Left renal pelvis (tissue), 4 donors: ENCODE measurements at places on chromosomes 3 and 15.

DNA sequence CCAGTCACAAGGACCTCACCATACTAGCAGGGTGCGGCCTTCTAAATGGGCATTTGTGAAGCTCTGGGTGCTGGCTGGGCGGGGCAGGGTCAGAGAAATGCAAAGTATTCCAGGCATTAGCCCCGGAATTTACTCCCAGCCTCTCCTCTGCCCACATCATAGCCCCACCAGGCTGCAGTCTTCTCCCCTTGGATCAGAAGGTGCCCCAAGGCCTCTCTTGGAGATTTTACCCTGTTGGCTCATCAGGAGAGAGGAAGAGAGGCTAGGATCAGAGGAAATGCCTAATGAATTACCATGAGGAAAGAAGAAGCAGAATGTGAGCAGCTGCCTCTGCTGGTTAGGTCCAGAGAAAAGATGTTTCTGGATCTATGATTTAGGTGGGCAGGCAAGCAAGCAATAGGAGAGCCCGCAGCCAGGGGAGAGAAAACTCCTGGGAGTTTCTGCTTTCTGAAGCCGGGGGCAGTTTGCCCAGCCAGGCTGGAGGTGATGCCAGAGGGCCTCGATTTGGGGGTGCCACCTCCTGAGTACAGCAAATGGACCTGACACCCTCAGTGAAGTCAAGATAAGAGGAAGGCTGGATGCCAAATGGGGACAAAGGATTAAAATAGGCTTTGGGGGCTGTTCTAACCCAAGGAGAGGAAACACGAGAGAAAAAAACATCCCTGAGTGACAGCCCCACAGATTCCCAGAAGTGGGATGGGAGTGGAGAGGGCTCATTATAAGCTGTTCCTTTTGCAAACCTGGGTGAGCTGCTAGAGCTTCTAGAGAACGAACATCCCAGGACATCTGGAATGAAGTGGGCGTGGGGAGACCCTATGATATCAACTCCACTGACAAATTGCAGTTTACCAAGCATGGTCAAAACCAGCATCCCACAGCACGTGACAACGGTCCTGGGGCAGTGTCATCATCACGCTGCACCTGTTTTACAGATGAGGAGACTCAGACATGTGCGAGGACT is 65.4 kb downstream of the BDH1 start:
- DNase-seq: no peak

DNA sequence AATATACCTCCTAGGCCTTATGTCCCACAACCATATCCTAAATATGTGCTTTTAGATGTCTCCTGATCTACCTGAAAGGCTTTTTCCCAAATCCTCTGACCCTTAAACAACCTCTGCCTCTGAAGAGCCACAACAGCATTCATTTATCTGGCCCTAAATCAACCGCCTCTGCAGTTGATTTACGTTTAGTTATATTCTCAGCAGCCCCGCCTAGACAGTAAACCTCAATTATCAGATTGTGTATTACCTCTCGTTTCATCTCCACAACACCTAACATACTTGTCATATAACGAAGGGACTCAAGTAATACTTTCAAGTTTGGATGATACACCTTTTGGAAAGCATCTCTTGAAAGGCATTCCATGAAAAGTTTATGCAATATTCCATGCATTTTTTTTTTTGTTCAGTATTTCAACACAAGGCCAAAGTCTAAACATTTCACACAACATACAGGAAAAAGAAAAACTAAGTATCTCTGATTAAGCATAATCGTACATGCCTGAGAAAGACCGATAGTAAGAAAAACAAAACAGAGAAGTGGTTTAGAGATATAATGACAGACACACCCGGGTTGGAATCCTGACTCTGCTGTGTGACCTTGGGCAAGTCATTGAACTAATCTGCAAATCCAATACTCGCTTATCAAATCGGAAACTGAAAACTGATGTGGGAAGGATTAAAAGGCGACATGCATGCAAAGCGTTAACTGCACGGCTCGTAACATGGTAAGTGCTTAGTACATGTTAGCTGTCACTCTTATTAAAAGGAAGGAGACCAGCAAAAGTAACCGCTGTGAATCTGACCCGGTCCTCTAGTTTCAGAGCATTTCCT is 778 bp downstream of the CRBN start:
- no peak for DNase-seq

GRCh38 chr3:59473636-59474035 is 423.8 kb upstream of the CFAP20DC start:
- no peak for DNase-seq

DNA sequence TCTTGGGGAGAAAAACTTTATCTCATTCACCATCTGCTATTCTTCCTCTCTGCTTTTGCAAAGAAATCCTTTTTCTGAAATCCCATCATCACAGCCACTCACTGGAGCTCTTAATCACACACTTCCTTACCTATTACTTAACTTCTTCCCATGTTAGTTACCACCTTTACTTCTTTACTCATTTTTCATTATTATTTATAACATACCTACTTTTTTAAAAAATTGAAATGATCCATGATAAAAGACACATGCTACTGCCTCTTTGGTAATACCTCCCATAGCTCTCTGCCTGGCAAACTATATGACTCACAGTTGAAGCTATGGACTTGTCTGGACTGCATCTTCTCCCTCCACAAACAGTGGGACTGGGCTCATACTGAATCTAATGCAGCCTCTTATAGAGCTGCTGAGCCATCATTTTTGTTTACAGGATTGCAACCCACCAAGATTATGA is 150.3 kb downstream of the TNIK start:
- no peak for DNase-seq

GRCh38 chr3:71369701-71370391 is 213.7 kb downstream of the FOXP1 start:
- no peak for DNase-seq

DNA sequence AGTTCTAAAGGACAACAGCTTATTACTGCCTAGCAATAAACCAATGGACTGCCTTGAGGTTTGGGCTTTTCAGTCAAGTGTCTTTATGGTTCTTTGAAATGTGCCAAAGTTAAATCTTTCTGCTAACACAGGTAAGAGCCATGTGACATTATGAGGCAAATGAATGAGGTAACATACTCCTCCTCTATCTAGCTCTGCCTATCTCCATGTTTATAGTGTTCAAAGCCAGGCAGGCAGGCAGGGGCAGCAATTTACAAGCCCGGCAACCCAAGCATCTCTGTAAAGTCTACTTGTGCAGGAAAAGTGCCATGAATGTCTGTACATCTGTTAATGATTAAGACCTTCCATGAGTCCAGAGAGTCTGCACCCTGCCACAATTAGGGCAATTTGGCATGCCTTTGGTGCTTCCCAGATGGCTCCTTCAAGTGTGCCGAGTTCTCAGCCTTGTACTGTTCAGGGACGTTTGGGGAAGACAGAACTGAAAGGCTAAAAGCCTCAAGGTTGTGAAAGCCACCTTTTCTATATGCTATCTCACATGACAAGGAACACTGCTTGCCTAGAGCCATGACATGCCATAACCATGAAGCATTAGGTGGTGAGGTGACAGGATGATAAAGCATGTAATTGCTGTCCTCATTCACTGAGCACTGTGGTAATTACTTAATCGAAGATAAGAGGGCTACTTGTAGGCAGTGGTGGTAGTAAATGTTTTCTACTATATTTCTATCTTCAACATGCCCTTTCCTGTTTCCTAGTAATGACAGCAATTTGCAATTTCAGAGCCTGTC is 41.4 kb upstream of the EIF1B start:
- no peak for DNase-seq

DNA sequence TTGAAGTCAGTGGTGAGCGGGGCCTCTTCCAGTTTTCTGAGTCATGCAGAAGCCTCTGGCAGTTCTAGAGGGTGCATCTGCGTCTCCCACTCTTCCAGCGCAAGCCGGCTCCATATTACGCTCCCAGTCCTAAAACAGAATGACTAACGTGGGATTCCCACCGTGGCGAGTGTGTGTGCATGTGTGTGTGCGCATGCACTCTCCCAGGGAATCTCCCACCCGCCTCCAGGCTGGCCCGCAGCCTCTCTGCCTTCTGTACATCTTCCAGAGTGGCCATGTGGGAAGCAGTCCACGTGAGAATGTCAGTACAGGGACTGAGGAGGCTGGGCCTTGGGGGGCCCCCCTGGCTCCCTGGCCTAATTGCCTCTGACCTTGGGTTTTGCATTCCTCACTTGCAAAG is 87.7 kb downstream of the LSM3 start:
- DNase-seq: no peak

GRCh38 chr3:171260899-171261298 is 199.3 kb downstream of the TNIK start:
- no peak for DNase-seq

DNA sequence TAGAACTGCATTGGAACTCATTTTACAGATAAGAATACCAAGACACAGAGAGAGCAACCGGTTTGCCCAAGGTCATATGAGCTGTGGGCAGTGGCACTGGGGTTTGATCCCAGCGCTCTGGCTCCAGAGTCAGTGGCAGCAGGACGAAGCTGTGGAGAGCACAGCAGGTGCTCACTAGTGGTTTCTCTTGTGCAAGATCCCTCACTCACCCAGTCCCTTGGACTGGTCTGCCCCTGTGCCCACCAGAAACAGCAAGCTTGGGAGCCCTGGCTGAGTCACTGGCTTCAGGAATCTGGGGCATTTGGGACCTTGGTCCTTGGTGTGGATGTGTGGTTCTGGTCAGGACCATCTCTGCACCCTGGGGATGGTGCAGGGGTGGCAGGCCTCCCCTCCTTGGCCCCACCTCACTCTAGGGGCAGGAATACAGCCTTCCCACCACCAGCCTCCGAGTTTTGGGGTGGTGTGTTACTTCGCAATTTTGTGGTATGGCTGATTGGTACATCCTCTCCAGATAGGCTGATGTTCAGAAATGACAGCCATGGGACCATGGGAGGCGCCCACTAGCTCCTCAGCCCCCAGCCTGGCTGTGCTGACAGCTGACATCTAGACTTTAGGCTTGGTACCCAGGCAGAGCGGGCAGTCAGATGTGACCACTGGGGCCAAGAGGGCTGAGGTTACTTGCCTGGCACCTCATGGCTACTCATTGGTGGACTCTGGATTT is 104.6 kb downstream of the LSM3 start:
- no peak for DNase-seq

- no peak for DNase-seq
Measured at GRCh38 chr15:59501597-59501996, 63.6 kb downstream of the FAM81A start.

DNA sequence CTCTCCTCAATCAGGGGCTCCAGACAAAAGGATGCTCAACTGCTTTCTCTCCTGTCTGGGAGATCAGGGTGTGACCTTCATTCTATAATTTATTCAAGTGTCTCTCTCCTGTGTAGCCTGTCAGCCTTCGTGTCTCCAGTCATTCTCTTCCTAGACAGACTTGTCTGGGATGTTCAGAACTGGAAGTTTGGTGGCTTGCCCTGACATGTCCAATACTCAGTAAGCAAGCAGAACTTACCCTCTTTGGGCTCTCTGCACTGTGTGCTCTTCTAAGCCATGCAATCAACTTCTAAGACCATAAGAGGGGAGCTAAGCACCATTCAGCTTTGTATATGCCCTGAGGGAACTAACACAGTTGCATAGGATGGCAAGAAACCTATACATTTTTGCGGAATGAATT is 14.1 kb downstream of the ACKR2 start:
- no peak for DNase-seq

- no peak for DNase-seq
Measured at GRCh38 chr3:109644746-109645145, 307.4 kb upstream of the DPPA4 start.

GRCh38 chr3:173266441-173266840 is 125.4 kb upstream of the SPATA16 start:
- DNase-seq: no peak
